NCI-H226 (cell line): ENCODE measurements at places on chromosomes 4 and X.
A peak's percentile ranks its signal among the peaks of the same experiment; 100 is the strongest.

DNA sequence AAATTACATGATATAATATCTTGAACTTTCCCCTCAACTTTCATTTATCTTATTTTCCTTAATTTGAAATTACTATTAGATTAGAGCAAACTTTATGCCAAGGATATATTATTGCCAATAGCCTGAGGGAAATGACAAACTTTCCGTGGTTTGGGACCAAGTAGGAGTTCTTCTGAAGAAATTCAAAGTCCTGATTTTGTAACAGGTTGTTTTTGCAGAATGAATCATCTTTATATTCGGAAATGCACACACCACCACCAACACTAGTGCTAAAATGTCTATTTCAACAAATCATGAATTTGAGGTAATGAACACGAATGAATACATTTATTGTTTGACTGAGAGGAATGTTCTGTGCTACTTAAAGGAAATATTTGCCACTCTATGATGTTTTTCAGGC is 226.7 kb downstream of the GRIA2 start:
- peak; percentile 13 for DNase-seq

GRCh38 chr4:110540982-110541451 is 65.1 kb downstream of the ENPEP start:
- peak; percentile 72 for DNase-seq

- no peak for DNase-seq
Observed at GRCh38 chr4:123788577-123788976, 392.0 kb downstream of the SPRY1 start.

GRCh38 chr4:179836179-179837075 is 2394.2 kb upstream of the AGA start:
- no peak for DNase-seq

DNA sequence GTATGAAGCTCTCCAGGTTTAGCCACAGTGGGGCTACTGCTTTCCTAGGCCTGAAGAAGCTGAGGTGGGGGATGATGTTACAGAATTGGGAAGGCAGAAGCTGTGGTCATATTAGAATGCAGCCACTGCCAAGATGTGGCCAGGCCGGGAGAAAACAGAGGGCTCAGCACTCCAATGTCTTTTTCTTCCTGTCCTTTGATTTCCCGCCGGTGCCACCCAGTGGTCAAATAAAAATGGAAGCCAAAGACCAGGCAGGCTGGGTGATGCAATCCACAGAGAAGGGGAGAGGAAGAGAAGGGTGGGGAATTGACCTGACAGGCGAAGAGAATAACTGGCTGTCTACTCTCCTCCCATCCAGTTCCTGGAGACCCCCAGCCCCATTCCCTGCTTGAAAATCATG is 94.9 kb upstream of the SHISA3 start:
- peak; percentile 28 for DNase-seq

GRCh38 chr4:52235552-52236201 is 184.6 kb downstream of the SPATA18 start:
- no peak for DNase-seq

DNA sequence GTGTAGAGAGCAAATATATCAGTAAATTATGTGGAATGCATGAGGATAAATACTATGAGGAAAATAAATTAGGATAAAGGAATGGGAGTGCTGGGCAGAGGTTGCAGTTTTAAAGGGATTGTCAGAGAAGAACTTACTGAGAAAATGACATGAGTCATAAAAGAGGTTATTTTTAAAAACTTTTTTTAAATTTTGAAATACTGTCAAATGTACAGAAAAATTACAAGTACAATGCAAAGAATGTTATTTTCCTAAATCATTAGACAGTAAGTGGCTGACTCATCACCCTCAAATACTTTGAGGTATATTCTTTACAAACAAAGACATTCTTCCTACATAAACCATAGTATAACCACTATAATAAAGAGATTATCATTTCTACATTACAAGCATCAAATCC is 29.8 kb upstream of the H2AZ1 start:
- DNase-seq, result no peak

- no peak for DNase-seq
Observed at GRCh38 chrX:136666088-136666487, 18.1 kb downstream of the CD40LG start.

GRCh38 chr4:120144634-120145033 is 78.0 kb upstream of the MAD2L1 start:
- no peak for DNase-seq

- DNase-seq, result no peak
Observed at GRCh38 chr4:15674926-15675325, 6.7 kb upstream of the FAM200B start.

DNA sequence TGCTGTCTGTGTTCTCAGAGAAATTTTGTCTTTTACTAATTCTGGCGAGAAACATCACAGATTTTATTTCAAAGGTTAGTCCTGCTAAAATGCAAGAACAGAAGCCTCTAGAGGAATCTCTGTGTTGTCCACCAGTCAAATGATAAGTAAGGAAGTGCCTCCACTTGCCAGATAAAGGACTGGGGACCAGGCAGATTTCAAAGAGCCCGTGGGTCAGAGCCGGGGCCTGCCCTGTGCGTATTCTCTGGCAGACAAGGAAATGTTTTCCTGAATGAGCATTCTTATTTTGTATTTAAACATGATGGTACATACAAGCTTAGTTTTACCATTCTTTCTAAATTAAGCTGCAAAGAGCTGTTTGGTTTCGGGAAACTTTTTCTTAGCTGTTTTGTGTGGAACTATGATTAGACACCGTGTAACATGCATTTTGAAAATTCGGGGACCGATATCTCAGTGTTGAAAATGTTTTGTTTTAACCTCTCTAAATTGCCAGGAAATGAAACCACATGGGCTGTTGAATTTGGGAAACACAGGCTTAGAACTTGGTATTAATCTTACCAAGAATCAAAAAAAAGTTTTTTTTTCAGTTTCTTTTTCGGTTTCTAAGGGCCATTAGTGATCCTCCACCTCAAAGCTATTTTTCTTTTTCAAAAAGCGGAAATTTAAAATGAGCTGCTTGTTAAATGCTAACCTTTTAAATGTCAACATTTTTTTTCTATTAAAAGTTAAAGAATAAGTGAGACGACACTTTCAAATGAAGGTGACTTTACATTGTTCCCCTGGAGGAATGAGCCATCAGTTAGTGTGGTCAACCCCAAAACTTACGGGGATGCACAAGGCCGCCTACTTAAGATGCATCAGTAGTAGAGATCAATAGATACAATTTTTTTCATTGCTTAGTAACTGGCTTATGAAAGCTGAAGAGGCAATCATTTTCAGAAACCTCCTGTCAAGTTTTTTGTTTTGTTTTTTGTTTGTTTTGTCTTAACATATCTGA is 89.6 kb upstream of the MTM1 start:
- no peak for DNase-seq

- no peak for DNase-seq
Observed at GRCh38 chr4:4857001-4857808, 2.3 kb upstream of the MSX1 start.

DNA sequence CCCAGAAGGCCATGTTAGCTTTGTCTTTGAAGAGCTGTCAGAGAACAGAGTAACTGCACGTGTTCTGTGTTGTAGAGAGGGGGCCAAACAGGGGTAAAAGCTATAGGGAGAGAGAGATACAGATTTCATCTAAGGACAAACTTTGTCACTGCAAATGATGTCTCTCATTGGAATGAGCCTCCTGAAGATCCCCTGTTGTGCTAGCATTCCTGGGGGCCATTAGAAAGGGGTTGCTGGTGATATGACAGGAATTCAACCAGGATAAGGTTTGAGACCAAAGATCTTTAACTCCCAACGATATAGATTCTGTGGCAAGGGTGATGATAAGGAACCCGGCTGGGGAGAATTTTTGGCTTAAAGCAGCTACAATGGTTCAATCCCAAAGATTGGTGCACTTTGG is 16.8 kb downstream of the MID1 start:
- DNase-seq, result no peak

GRCh38 chr4:83282049-83282535 is 2.5 kb downstream of the COQ2 start:
- DNase-seq, result no peak

DNA sequence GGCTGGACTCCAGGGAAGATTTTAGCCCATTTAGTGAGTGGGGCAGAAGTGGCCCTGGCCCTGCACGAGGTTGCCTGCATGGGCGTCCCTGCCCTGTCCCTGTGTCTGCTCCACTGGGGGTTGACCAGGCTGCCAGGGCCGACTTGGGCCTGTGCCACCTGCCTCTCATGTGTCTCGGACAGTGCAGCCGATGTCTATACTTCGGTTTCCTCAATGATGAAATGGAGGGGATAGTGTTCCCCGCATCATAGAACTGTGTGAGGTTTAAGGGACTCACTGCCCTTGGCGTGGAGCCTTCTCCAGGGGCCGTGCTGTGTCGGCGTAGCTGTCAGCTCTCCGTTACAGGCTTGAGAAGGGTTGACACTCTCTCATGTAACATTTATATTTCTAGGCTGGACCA is 27.0 kb upstream of the MSANTD1 start:
- DNase-seq, result no peak

- DNase-seq, result peak; percentile 30
Observed at GRCh38 chrX:40153345-40154249, 55.8 kb upstream of the BCOR start.

DNA sequence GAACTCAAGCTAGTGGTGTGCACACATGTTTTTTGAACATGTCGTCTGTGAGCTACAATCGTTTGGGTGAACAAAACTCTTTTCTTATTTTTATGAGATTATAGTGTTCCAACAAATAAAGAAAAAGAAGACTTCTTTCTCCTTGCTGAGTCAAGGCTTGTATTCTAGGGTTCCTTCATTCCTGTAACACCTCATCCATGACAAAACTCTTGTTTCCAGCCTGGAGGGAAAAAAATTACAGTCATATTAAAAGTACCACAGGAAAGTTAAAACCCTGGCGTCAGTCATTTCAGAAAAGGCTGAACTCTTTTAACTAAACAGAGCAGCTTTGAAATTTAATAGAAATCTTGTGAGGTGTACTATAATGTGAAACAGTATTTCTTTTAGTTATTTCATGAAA is 79.2 kb upstream of the BOD1L1 start:
- no peak for DNase-seq
